ENCODE measurements at places on chromosomes 1 and 21.

DNA sequence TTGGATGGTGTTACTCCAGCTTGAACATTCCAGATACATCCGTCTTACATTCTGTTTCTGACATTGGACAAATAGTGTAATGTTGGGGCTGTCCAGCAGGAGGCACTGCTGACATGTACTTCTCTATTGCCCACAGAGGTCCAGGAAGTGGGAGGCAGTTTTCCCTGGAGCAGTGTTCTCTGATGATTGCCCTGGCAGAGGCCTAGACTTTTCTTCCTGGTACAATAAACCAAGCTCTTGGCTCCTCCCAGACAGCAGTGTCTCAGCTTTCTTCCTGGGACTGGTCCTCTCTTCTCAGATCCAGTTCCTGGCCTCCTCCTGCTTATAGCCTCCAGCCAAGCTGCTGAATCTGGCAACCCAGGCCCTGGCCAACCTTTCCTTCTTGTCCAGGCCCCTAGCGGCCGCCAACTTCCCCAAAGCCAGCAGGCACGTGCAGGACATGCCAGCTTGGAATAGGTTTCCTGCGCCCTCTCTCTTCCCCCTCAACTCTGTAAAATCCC is 14.9 kb upstream of the IFNLR1 start:
- peak; percentile 77 for DNase-seq

GRCh38 chr1:117321680-117322609 is 45.3 kb upstream of the MAN1A2 start:
- no peak for DNase-seq

GRCh38 chr1:168084396-168085231 is 52.1 kb downstream of the GPR161 start:
- no peak for DNase-seq

- DNase-seq: no peak
Observed at GRCh38 chr1:166184012-166184411, 17.2 kb upstream of the FAM78B start.

GRCh38 chr1:116115476-116116439 is 4.6 kb downstream of the MAB21L3 start:
- no peak for DNase-seq

- DNase-seq: no peak
Observed at GRCh38 chr1:24980836-24981630, 51.0 kb upstream of the RUNX3 start.

GRCh38 chr1:105684714-105685113 is 1371.8 kb upstream of the PRMT6 start:
- DNase-seq: no peak

- no peak for DNase-seq
Observed at GRCh38 chr1:101153692-101154091, 83.1 kb upstream of the S1PR1 start.

GRCh38 chr1:115073298-115074087 is 15.8 kb downstream of the TSPAN2 start:
- no peak for DNase-seq

DNA sequence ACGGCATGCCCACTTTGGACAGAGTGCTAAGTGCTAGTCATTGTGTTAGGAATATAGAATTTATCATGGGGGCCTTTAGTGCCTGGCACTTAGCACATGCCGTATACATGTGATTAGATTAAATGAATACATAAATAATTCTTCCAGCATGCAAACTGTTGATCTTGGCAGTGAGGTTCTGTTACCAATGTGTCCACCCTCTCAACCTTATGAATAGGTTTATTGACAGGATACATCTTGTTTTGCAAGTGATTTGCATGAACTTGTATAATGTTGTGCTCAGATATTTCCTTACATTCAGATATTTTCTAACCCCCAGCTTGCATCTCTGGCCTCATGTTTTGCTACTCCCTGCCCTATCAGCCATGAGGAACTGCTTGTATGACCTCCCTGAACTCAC is 60.3 kb upstream of the ZNF648 start:
- no peak for DNase-seq

DNA sequence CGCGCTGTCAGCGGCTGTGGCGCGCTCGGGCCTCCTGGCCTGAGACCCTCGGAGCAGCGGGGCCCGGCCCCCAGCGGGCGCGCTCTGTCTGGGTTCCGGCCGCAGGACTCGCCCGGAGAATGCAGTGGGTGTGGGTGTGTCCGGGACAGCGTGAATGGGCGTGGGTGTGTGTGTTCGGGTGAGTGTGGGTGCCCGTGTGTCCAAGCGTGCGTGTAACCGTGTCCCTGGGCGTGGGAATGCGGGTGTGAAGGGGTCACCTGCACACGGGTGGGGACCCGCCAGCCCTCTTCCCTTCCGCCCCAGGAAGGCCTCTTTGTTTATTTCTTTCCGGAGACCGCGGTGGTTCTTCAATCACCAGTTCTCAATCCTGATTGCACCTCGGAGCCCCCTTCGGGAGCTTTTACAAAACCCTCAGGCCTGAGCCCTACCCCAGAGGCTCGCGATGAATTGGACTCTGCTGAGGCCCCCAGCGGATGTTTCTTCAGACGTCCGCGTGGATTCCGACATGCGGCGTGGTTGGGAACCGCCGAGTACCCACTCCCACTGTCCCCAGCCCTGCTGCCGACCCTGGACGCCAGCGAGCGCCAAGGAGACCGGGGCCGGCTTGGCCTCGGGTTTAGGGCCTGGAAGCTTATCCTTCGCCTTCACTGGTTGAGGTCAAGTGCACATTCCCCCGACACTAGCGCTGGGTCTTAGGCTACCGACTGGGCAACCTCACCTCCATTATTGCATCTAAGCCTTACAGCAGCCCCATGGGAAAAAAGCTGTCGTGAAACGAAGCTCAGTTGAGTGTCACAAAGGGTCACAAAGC is 19.3 kb downstream of the SERTAD4 start:
- peak; percentile 62 for DNase-seq
